WTC11 (cell line): ENCODE measurements at places on chromosomes 2 and 18. TPM values are rescaled to one million over a fixed set of nuclear protein-coding genes. Genes with fewer than 3 reads are reported as not detected.
A peak's percentile ranks its signal among the peaks of the same experiment; 100 is the strongest.

RNF149 gene
- total RNA-seq: 25.6 to 30.0 TPM (median 28.4 TPM) in 3 replicates

GRCh38 chr18:34158881-34159690 lies 65.6 kb downstream of the NOL4 start:
- no peak overlapping the region for H3K27ac ChIP-seq
- peaks cover 60% of the 10 kb centered on the region for H3K27me3 ChIP-seq
- H3K36me3 ChIP-seq: no peaks in the 10 kb centered on the region
- peak; percentile 88 for DNase-seq

R3HDM1 gene
- 58.4 to 60.4 TPM (median 59.9 TPM) in 3 replicates for total RNA-seq

ANKRD62 gene
- not detected in 3 replicates for total RNA-seq

DNA sequence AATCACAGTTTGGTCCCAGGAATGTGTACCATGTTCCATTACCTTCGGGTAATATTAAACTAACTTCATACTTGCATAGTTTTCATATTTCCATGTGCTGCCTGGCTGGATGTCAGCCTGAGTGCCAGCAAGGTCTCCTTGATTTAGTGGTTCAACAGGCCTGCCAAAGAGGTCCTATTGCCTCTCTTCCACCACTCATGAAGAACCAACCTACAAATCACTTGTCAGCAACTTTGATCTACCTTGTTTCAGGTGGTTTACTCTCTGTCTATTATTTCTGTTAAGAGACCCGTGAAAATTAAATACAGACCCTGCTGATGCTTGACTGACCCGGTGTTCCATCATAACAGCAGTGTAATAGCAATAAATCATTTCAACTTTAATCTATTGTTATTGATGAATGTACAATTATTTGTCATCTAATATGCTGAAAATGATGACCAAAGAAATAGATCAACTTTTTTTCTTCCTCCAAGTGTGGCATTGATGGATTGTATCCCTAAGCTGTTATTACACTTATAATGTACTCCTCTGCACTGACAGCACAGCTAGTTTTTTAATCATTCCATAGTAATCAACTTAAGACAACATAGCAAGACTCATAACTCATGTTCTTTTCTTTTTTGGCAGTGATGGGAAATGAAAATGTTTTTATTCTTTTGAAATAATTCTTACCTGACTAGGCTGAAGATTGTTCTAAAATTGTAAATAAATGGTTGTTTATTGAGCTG lies 1220.2 kb upstream of the ACVR2A start:
- no peak overlapping the region for H3K4me3 ChIP-seq
- no peaks in the 10 kb centered on the region for H3K4me1 ChIP-seq
- H3K27ac ChIP-seq: no peak overlapping the region
- no peak for DNase-seq
- 0 out of 2 replicates have a peak, but pooled peaks cover 1% of the 10 kb centered on the region for H3K36me3 ChIP-seq

GRCh38 chr18:23141104-23141999 lies 6.1 kb downstream of the CABLES1 start:
- H3K36me3 ChIP-seq: peaks cover 11% of the 10 kb centered on the region
- H3K4me3 ChIP-seq: no peak overlapping the region
- no peaks in the 10 kb centered on the region; the same call in 1 of the 2 replicates for H3K27me3 ChIP-seq
- H3K27ac ChIP-seq: peak overlapping the region; percentile 28
- H3K4me1 ChIP-seq: peaks cover 78% of the 10 kb centered on the region

DNA sequence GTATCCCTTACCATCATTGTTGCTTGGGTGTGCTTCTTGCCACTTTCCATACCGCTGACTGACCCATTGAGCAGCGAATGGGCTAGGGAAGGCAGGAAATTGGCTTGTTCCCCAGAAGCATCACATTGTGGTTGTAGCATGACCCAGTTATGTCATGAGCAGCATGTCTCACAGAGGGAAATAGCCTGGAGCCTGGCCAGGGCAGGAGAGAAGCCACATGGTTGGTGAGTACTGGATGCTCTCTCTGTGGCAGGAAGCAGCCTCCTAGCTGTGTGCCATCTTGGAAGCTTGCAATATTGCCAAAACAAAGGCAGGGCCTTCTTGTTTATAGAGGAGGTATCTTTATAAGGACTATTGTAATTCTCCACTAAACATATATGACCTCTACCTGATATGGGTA lies 482.6 kb downstream of the PIK3C3 start:
- H3K36me3 ChIP-seq: peaks cover 10% of the 10 kb centered on the region; the same call in 1 of the 2 replicates
- H3K27ac ChIP-seq: no peak overlapping the region
- DNase-seq: no peak
- H3K4me3 ChIP-seq: no peak overlapping the region
- no peaks in the 10 kb centered on the region for H3K4me1 ChIP-seq
- H3K27me3 ChIP-seq: no peaks in the 10 kb centered on the region

DNA sequence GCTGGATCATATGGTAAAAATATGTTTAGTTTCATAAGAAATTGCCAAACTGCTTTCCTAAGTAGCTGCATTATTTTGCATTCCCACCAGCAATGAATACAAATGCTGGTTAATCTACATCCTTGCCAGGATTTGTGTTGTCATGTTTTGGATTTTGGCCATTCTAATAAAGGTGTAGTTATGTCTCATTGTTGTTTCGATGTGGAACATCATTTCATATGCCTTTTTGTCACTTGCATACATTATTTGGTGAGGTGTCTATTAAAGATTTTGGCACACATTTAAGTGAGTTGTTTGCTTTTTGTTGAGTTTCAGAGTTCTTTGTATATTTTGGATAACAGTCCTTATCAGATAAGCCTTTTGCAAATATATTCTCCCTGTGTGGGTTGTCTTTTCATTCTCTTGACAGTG lies 299.2 kb upstream of the TFPI start:
- no peaks in the 10 kb centered on the region for H3K36me3 ChIP-seq
- DNase-seq: no peak
- H3K4me1 ChIP-seq: peaks cover 4% of the 10 kb centered on the region; the same call in 1 of the 2 replicates
- H3K27ac ChIP-seq: no peak overlapping the region

KIF3C gene
- total RNA-seq: 48.1 to 60.1 TPM (median 55.8 TPM) in 3 replicates

GRCh38 chr2:44936715-44937687 lies 4.5 kb upstream of the SIX3 start:
- peak; percentile 51 for DNase-seq
- H3K4me3 ChIP-seq: peak overlapping the region; percentile 77
- no peaks in the 10 kb centered on the region for H3K36me3 ChIP-seq
- peaks cover 95% of the 10 kb centered on the region for H3K27me3 ChIP-seq

DNA sequence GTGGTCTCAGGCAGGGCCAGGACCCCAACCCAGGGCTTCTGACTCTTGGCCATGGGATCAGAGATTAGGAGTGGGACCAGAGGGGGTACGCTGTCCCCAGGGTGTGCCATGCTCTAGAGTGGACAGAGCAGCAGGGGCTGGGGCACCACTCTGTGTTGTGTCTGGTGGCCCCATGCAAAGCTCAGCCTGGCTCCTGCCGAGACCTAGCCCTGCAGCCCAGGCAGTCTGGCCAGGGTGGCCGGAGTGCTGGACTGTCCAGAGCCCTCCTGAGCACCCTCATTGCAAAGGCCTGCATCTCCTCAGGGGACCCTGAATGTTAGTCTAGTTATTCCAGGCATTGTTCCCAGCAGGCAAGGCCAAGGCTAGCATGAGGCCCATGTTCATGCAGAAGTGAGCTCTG lies 162.3 kb downstream of the TNS1 start:
- no peaks in the 10 kb centered on the region for H3K27me3 ChIP-seq
- H3K36me3 ChIP-seq: no peaks in the 10 kb centered on the region
- H3K4me3 ChIP-seq: no peak overlapping the region
- no peak for DNase-seq

GRCh38 chr2:197170208-197170607 lies 140.4 kb downstream of the ANKRD44 start:
- H3K4me1 ChIP-seq: 0 out of 2 replicates have a peak, but pooled peaks cover under 1% of the 10 kb centered on the region
- H3K36me3 ChIP-seq: no peaks in the 10 kb centered on the region
- peaks cover 1% of the 10 kb centered on the region for H3K27me3 ChIP-seq
- no peak overlapping the region for H3K4me3 ChIP-seq

DNA sequence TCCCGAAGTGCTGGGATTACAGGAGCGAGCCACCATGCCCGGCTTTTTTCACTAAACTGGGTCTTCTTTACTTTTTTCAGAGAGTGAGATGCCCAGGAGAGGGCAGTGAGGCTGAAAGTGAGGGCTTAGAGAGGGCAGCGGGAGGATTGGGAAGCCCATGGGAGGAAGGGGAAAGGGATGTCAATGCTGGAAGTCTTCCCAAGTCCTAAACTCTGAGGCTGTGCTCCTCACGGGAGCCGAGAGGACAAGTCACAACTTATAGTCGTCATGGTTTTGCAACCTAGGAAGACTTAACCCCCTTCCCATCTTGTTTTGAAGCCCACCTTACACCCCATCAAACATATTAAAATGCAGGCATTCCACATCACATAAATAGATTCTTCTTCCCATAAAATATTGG lies 15.1 kb upstream of the MEP1B start:
- no peaks in the 10 kb centered on the region for H3K4me1 ChIP-seq
- no peaks in the 10 kb centered on the region for H3K36me3 ChIP-seq
- no peaks in the 10 kb centered on the region for H3K27me3 ChIP-seq
